ENCODE measurements at places on chromosomes 12 and 14.
A peak's percentile ranks its signal among the peaks of the same experiment; 100 is the strongest.

- DNase-seq = no peak
Measured at GRCh38 chr14:99129998-99130397, 142.0 kb downstream of the BCL11B start.

DNA sequence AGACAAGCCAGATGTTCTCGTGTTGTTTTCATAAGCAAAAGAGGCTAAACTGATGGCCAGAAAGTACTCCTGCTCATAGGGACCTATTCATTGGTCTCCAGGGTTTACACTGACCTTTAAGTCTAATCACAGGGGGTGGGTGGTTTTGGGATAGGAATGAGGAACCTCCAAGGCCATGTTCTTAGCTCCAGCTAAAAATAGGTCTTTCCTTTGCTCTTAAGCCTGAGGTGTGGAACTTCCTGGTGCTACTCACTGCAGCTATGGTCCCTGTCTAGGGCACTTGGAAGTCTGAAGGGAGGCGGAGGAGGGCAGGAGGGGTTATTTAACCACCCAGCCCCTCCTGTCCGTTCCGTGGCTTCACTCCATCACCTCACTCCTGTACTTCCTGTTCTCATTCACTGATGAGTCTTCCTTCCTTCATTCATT lies 18.6 kb downstream of the GPRC5A start:
- no peak for DNase-seq

DNA sequence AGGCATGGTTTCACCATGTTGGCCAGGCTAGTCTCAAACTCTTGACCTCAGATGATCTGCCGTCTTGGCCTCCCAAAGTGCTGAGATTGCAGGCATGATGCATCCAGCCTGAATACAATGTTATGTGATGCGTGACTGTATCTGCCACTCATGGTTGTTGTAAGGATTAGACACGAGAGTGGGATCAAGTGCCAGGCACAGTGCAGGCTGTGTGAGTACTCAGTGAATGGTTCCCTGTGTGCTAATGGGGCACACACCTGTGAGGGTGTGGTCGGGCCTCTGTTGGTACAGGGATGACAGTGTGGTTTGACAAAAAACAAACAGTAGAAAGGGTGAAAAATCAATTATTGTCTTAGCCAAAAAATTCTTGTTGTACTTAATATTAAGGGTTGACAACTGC lies 61.8 kb downstream of the TECPR2 start:
- no peak for DNase-seq

DNA sequence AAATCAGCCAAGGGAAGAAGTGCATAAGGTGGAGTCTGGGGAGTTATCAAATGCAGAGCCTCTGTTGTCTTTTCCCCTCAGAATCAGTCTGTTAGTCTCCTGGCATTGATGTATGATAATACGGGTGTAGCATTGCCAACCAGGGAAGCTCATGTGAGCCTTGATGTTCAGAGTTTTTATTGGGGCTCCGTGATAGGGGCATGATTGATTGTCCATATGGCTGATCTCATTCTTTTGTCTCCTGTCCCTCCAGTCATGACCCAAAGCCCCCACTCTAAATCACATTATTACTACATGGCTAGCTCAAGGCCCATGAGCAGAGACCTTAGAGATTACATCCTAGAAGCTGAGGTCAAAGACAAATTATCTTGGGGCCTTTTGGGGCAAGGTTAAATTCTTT lies 140.9 kb downstream of the NUBPL start:
- no peak for DNase-seq

DNA sequence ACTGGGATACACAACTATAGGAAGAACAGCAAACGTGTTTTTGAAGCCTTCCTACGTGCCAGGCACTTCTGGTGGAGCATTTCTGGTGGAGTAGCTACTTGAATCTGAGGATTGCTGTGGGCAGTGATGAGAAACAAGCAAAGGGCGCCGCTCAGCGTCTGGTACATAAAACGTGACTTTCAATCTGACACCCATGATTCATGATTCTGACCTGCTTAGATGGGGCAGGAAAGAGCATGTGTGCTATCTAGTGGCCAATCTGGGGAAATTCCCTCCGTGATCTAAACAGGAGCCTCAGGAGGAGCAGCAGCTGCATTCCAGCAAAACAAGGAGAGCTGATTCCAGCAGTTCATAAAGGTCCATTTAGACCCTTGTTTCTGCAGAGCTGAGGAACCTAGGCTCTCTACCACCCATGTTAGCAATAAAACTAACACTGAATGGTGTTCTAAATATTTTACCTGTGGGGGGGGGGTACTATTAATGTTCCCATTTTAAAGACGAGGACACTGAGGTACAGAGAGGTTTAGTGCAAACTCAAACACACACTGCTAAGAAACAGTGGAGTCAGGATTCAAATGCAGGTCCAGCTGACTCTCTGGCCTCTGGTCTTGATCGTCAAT lies 37.8 kb downstream of the PAH start:
- peak; percentile 57 for DNase-seq

- no peak for DNase-seq
Measured at GRCh38 chr14:103856105-103856504, 8.7 kb upstream of the PPP1R13B start.

GRCh38 chr12:32920506-32921085 lies 24.0 kb upstream of the PKP2 start:
- no peak for DNase-seq

DNA sequence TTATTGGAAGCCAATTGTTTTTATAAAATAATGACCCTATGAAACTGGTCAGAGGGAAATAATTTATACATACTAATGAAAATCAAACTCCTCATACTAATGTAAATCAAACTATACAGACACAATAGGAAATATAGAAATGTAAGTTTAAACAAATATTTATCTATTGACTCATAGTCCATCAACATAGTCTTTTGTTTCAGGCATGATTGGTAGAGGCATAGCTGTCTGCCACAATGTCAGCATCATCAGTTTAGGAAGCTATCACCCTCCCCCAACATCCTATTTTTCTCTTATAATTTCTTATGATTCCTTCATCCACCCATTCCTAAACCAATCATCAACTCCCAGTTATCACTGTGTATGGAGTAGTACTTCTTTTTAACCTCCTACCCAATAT lies 117.7 kb downstream of the SLC38A6 start:
- DNase-seq = no peak

DNA sequence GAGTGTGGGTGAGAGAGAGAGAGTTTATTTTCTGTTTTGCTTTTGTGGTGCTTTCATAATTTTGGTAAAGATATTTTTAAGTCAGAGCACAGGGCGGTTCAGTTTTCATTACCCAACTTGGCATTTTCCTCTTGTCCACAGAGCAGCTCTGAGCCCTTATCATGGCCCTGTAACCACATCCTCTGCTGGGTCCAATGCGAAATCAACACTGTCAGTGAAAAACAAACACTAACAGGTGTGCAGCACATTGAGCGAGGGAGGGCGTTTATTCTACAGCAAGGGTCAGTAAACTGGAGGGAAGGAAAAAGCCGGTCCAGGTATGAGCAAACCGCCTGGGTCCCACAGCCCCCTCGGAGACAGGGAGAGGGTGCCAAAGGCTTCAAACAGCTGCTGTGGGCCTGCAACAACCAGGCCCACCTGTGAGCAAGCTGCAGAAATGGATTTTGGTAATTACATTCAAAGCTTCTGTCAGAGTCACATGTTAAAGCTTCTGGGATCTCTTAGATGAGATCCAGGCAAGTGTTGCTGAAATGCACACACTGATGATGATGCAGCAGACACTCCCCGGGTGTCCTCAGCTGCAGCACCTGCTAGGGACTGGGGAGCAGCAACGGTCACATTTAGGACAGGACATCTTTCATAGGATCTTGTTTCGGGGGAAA lies 132.7 kb upstream of the DYRK2 start:
- DNase-seq = no peak

GRCh38 chr14:89093083-89093730 lies 268.8 kb downstream of the TTC8 start:
- DNase-seq = no peak

Measured in hippocampal formation (tissue), 2 donors.